Lung (tissue), 17 donors: ENCODE measurements at places on chromosomes 6 and 20. TPM values are rescaled to one million over a fixed set of nuclear protein-coding genes. Genes with fewer than 3 reads are reported as not detected.

DNA sequence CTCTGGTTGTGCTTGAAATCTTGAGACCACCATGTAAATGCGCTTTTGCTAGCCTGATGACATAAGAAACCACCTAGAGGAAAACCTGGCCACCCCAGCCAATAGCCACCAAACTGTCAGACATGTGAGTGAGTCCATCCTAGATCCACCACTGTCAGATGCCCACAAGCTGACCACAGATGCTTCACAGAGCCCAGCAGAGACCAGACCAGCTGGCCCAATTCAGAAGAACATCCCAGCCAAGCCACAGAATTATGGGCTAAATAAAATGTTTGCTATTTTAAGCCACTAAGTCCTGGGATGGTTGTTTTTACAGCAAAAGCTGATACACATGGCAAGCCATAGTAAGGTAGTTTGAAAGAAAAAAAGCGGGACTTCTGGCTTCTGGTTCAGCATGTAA is 425.3 kb downstream of the KIF16B start:
- no peak for DNase-seq

The CST5 gene
- 0.37 TPM for total RNA-seq

- DNase-seq = no peak
Observed at GRCh38 chr6:8170245-8170644, 67.9 kb upstream of the EEF1E1 start.

DNA sequence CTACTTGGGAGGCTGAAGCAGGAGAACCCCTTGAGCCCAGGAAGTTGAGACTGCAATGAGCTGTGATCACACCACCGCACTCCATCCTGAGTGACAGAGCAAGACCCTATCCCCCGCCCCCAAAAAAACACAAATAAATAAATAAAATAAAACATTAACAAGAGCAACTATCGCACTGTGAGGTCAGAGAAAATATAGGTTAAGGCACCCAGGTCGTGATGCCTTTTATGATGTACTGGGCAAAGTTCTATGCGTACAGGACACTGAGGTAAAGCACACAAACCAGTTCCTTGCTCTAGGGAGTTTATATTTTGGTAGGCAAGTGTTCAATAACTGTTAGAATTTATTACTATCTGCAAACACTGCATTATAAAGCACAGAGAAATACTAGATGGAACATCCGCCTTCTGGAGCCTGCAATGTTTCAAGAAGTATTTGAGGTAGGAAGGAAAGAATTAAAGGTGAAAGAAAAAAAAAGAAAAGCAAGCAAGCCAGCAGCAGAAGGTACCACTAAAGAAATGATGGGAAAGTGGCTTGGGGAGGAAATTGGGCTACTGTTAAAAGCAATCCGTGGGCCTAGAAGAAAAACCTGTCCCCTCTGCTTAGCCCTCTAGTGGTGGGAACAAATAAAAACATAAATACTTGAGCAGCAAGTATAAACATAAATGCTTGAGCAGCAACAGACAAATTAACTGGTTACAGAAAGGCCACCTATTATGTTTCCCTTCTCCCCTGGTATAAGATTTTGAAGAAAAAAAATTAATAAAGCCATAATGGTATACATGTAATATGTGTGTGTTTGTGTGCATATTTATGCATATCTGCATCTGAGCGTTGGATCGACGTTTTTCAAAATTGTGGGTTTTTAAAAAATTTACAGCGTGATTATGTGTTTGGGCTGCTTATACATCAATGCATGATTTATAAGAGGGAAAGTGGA is 128.0 kb downstream of the PHACTR1 start:
- peak; percentile 20 for DNase-seq

DNA sequence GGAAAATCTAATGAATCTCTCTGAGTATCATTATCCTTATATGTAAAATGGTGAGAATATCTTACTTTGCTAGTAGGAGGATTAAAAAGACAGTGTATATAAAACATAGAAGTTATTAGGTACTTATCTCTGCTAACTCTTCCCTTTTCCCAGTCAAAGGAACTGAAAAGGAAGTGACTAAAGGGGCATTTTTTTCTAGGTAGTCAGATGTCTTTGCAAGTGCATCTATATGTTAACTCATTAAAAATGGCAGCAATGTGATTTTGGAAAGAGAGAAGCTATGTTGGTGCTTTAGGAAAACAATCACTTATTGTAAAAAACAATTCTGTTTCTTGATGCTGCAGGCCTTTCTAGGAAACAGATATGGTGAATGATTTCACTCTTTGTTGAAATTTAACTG is 180.9 kb downstream of the SAMD5 start:
- DNase-seq = no peak

The PDYN gene
- total RNA-seq = not detected

The OVOL2 gene
- 7.8 TPM for total RNA-seq

- DNase-seq = no peak
Observed at GRCh38 chr6:170156448-170157375, 134.2 kb downstream of the DLL1 start.

DNA sequence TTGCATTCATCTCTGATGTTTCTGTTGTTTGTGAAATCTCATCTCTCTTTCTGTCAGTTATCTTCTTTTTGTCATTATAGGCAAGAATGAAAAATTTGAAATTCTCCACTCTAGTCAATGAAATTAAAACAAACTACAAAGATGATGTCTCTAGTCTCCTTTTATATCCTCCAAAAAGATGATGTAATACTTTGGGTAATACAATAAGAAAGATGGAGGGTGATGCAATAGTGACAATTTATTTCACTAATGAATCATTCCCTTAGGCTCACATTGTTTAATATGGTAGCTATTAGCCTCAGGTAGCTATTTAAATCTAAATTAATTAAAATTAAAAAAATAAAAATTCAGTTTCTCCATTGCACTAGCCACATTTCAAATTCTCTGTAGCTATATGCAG is 145.4 kb downstream of the UST start:
- no peak for DNase-seq

GRCh38 chr6:79202556-79202955 is 31.9 kb downstream of the HMGN3 start:
- DNase-seq = no peak

- no peak for DNase-seq
Observed at GRCh38 chr6:81938014-81938856, 185.8 kb upstream of the TENT5A start.

DNA sequence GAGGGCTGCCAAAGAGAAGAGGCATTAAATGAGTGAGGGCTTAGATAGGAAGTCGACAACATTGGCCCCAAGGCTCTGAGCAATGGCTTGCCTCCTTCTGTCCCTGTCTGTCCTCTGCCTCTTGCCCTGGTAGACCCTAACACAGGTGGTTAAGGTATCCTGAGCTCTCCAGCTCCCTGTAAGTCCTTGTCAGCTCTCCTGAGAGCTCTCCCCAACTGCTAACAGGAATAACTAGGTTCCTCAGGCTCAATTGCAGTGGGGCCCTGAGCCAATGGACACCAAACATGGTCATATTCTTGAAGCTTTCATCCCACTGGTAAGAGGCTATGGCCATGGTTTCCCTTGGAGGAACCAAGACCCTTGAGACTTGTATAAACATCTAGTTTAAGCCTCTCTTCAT is 5.0 kb upstream of the CPNE1 start:
- DNase-seq = no peak

DNA sequence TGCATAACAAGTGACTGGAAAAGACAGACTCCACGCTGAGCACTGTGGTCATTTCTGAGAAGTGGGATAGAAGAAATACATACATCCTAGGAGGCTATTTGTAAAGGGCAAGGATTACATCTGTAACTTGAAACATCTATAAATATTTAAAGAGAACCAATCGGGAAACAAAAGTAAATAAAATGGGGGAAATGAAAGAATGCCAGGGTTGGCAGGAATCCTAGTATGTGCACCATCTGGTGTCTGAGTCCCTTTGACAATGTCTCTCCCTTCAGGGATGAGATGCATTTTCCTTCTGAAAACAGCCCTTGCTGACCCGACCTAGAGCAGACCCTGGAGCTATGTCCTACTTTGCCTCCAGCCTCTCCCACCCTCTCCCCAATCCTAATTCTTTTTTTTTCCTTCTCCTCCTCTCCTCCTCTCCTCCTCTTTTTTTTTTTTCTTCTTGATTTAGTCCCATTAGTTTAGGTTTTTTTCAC is 53.2 kb downstream of the VSTM2L start:
- DNase-seq = peak; percentile 50

The TDRD6 gene
- 0.34 TPM for total RNA-seq

The SULF2 gene
- total RNA-seq = 42.4 TPM

- DNase-seq = no peak
Observed at GRCh38 chr6:115894426-115894992, 166.2 kb downstream of the FRK start.

DNA sequence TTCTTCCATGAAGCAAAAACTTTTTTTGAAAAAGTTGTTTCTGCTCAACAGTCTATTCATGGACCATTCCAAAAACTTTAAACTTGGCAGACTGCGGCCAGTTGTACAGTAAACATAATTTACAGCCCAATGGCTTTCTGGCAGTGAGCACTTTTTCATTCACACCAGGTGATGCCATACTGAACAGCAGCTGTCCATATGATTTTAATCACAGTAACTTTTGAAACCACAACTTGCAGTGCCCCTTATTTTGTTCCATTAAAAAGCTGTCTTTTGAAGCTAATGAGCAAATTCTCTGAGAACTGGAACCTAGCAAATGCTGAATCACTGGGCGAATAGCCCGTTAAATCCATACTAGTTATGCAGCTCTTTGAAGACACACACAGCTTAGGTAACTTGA is 576.6 kb downstream of the PTPRT start:
- DNase-seq = peak; percentile 18

The TBC1D20 gene
- 33.8 TPM for total RNA-seq

GRCh38 chr6:27452496-27452897 is 20.4 kb downstream of the ZNF184 start:
- no peak for DNase-seq

GRCh38 chr20:17928633-17929311 is 39.8 kb downstream of the SNX5 start:
- no peak for DNase-seq

GRCh38 chr6:89489078-89489477 is 56.1 kb downstream of the ANKRD6 start:
- DNase-seq = no peak

- DNase-seq = no peak
Observed at GRCh38 chr20:17955302-17955701, 13.3 kb downstream of the SNX5 start.

DNA sequence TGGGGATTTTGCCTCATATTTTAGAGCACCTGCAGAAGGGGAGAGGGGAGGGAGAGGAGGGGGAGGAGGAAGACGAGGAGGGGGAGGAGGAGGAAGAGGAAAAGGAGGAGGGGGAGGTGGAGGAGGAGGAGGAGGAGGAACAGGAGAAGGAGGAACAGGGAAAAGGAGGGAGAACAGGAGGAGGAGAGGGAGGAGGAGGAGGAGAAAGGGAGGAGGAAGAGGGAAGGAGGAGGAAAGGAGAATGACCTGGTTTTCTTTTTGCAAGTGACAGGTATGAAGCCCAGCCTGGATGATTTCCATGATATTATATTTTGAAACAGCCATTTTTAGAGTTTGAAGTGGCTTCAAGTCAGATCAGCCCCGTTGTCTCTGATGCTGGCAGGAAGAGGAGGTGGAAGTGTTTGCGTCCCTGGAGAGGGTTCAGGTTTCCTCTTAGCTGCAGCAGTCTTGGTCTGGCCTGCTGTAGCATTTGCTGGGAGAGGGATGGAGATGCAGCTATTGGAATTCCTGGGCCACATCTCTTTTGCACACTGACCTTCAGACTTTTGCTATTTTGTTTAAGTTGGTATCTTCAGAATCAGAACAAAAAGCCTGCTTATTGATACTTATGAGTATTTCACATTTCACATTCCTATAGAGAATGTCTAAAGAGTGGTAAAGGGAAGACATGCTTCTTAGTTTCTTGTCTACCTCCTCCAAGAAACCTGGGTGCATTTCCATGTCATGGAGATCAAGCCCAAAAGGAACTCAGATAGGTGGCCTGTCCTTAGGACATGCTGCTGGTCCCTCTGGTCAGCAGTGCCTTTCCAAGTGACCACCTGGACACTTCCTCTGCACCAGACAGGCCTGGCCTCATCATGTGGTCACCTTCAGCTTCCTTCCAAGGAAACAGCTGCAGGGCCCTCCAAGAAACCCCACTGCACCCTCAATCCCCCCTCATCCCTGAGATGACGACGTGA is 54.3 kb upstream of the IYD start:
- DNase-seq = no peak

The GSTA2 gene
- 3.4 TPM for total RNA-seq

DNA sequence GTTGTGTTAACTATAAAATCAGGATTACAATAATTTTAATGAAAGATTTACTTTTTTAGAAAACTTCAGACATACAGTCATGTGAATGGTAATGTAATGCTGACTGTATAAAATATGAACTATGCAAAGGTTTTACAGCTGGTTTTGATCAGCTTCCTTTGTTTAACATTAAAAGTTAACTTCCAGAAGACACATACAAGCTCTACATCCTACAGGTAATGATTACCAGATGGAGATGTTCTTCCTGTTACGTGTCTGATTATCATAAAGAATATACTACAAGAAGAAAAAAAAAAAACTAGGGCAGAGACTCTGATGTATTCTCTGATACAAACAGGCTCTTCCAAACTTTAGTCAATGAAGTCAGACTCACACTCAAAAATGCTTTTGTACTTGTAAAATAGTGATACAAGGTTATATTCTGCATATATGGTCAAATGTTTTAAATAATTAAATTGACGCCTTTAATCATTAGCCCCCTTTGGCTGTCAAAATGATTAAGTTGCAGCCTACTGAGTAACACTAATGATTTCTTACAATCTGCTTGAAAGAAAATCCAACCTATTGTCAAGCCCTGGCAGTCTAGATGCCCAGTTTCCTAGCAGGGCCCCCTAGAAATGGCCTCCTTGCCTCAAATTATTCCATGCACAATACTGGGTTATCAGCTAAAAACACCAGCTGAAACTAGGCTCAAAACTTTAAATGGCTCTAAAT is 251.8 kb upstream of the RUNX2 start:
- no peak for DNase-seq

DNA sequence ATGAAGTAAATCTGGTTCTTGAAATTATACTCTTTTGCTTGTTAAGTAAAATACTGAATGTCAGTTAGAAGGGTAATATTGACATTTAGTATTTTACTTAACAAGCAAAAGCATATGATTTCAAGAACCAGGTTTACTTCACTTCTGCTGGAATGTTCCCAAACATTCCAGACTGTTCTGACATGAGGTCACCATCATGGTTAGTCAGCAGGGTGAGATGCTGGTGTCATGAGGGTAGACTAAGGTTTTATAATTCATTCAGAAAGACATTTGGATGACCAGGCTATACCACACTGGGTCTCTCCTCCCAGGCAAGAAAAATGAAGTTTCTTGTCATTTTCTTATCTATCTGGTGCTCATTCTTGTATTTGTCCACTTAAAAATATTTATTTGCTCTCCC is 414.4 kb upstream of the MMS22L start:
- peak; percentile 3 for DNase-seq

DNA sequence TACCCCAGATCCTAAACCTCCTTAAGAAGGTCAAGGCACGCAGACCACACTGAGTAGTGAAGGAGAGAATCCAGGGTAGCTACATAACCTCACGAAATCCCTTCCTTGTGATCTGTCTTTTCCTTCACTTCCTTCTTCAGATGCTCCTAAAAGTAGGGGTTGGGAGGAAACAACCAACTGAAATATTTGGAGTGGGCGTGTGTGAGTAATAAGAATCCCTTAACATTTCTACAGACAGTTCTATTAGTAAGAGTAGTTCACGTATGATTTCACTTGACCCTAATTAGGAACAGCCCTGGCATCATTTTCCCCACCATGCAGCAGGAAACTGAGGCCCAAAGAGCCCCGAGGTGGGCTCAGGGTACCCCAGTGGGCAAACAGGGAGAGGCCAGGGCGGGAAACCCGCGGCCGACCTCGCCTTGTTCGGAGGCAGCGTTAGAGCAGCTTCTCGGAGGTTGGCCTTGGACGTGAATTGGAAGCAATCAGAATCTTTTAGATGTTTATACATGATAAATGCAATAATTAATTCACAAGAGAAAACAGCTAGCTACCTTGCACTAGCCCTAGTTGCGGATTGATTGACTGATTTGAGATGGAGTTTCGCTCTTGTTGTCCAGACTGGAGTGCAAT is 859 bp upstream of the RAE1 start:
- no peak for DNase-seq
